Activated CD4-positive, alpha-beta T cell treated with anti-CD3 and anti-CD28 coated beads for 36 hours (primary cell): ENCODE measurements at places on chromosomes 13 and 19. TPM values are rescaled to one million over a fixed set of nuclear protein-coding genes. Genes with fewer than 3 reads are reported as not detected.
A peak's percentile ranks its signal among the peaks of the same experiment; 100 is the strongest.

Gene GSX1
- total RNA-seq = not detected

Gene CGB7
- not detected for total RNA-seq

Gene LYPD3
- total RNA-seq = 3.1 TPM

Gene SWSAP1
- 1.5 TPM for total RNA-seq

GRCh38 chr19:16366433-16367260 lies 42.0 kb downstream of the KLF2 start:
- H3K4me1 ChIP-seq = peaks cover 51% of the 10 kb centered on the region
- H3K27me3 ChIP-seq = peaks cover 21% of the 10 kb centered on the region
- DNase-seq = peak; percentile 50
- H3K4me3 ChIP-seq = peak overlapping the region; percentile 56
- H3K36me3 ChIP-seq = peaks cover 6% of the 10 kb centered on the region

DNA sequence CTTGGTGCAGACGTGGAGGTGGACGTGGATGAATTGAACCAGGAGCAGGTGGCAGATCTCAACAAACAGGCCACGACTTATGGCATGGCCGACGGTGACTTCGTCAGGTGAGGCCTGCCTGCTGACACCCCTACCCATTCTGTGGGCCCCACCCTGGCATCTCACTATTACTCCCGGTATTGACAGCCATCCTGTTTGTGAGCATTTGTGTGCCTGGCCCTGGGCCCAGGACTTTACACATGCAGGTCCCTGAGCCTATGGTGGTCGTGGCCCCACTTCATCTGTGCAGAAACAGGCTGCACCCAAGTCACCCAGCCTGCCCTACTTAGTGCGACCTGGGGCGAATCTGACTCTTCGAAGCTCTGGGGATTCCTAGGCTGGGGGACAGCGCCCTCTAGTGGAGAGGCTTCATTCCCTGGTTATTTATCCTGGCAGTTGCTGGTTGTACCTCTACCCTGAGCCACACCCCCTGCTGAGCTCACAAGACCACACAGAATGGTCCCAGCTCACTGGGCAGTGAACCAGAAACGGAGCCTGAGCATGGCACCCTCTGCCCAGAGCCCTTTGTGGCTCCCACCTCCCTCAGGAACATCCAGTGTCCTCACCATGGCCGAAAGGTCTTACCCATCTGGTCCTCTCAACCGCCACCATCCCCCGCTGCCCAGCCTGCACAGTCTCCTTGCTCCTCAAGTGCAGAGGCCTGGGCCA lies 16.9 kb downstream of the ZNF296 start:
- no peak overlapping the region for H3K4me3 ChIP-seq
- H3K27ac ChIP-seq = no peak overlapping the region
- peaks cover 51% of the 10 kb centered on the region for H3K36me3 ChIP-seq
- DNase-seq = peak; percentile 91

DNA sequence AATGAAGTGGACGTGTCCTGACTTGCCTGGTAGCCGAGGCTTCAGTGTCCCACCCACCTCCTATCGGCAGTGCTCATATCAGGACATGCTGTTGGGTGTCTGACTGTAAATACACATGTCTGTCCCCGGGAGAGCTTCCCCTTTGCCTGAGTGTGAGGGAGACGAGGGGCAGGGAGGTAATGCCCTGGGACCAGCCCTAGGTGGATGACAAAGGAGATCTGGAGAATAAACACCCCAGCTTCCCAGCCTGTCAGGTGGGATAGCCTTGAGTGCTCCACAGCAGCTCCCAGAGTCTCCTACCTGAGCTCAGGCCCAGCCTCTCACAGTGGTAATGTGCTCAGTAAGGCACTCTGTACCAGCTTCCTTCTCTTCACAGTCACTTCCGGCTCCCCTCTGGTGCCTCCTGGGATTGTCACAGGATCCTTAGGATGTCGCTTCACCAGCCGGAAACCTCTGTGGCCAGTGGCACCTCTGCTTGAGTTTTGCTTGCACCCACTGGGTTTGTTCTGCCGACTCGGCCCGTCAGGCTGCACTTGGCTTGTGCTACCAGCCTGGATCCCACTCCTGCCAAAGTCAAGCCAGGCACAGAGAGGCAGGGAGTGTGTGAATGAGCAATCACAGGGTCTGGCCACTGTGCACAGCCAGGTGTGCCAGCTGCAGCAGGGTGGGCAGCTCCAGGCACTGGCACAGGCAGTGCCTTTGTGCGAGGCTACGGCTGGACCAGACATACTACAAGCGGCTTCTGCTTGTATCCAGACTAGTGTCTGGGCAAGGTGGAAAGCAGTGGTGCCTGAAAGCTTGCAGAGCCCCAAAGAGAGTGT lies 54.4 kb upstream of the RGCC start:
- H3K36me3 ChIP-seq = no peaks in the 10 kb centered on the region
- H3K4me1 ChIP-seq = no peaks in the 10 kb centered on the region
- no peaks in the 10 kb centered on the region for H3K27me3 ChIP-seq

DNA sequence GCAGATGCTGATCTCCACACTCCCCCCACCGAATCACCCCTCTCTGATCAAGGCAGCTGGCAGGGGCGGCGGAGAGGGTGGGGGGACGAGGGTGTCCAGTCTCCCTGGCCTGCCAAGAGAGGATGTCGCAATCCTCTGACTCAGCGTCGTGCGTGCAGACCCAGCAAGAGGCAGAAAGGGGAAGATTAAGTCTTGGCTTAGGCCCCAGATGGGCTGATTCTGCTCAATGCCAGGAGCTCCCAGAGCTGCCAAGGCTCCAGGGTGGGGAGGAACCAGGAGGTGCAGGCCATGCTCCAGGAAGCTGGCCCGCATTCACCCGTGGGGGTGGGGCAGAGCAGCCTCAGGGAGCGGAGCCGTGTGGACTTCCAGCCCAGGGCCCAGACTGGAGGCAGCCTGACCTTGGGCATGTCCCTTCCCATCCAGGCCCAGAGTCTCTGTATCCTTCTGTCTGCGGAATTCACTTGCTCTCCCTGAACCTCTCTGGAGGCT lies 6.6 kb upstream of the BCL3 start:
- no peak overlapping the region for H3K4me3 ChIP-seq
- no peaks in the 10 kb centered on the region for H3K27me3 ChIP-seq
- H3K27ac ChIP-seq = no peak overlapping the region
- no peaks in the 10 kb centered on the region for H3K36me3 ChIP-seq
- DNase-seq = peak; percentile 39
